ENCODE measurements at places on chromosomes 12 and 14.

DNA sequence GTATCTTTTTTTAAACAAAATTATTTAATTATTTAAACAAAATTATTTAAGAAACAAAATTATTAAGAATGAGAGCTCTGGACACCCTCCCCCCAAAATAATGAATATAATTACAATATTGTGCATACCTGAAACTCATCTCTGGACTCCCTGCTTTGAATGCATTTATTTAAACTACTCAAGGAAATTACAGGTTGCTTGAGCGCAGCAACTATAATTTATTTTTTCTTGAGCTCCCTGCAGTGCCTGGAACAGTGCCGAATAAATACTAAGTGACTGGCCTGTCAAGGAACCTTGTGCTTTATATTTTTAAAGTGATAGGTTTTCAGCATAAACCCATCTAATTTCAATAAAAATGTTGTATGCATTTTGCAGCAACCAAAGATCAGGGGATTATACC lies 93.9 kb downstream of the KCNC2 start:
- DNase-seq: no peak

DNA sequence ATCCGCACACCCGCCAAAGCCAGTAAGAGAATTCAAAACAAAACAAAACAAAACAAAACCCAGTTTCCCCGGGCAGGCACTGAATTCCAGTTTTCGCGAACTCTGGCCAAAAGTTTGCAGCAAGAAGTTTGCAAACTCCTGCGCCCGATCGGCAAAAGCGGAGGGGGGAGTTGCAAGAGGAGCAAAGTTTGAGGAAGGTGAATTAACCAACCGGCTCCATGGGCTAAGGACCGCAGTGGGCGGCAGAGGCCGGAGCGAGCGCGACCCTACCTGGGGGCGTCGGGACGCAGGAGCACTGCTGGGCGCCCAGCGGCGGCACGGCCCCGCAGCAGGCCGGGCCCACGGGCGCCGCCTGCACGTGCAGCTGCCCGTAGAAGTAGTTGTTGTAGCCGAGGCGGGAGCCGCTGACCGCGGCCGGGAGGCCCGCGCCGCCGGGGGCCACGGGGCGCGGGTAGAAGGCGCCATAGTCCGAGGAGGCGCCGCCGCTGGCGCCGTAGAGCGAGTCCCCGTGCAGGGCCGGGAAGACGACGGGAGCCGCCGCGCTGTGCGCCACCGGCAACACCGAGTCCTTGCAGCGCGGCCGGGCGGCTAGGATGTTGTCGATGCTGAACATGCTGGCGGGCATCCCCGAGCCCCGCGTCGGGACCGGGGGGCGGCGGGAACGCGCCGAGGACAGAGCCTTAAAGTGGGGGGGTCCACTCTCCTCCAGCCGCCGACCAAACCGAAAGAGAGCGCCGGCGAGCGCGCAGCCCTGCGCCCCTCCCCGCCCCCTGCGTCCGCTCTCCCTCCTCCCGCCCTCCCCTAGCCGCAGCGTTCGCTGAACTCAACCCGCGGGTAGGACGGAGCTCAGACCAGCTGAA lies at the start of gene GSC:
Gene GSC (minus strand): TSS at position 723 of the 860 bp plus-strand sequence. CDS start 98 bp downstream, at position 625.
- no peak for DNase-seq

- no peak for DNase-seq
These were observed 5.1 kb downstream of the ERBB3 start for GRCh38 chr12:56084958-56085543.

- no peak for DNase-seq
These were observed 292.8 kb upstream of the SFSWAP start for GRCh38 chr12:131418121-131418520.

DNA sequence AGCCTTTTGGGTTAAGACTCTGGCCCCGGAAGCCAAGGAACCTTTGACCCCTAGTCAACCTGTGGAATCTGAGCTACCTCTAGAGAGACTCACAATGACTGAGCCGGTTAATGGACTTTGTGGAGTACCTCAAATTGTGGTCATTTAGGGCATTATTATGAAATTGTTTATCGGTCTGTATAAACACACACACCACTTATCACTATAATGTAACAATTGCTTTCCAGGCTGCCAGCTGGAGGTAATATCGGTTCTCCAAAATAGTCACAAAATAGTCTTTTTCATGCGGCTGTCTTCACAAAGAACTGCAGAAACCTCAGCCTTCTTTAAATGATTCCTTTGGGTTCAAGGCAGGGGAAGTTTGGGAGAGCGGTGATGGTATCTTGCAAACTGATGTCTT lies 144.2 kb downstream of the DACT1 start:
- DNase-seq: no peak

DNA sequence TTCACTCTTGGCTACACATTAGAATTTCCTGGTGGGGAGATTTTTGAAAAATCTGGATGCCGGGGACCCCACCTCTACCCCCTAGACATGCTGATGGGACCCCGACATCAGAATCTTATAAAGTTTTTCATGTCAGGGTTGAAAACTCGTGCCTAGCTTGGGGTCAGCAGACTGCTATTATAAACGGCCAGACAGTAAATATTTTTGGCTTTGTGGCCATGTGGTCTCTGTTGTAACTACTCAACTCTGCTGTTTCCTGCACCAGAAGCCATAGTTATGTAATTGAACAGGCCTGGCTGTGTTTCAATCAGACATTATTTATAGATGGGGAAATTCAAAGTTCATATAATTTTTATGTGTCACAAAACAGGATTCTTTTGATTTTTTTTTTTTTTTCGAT lies 41.6 kb downstream of the ACACB start:
- DNase-seq: no peak

DNA sequence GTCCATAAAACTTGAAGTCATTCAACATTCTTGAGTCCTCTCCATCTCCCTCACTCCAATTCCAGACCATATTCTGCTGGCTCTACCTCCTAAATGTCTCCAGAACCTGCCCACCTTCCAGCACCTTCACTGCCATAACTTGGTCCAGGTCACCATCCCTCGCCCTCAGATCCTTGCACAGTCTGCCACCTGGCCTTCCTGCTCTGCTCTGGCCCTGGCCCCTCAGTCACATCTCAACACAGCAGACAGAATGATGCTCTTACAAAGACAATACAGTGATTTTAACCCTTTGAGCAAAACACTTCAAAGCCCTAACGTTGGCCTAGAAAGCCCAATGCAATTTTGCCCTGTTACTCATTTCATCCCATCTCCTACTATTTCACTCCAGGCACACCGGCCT lies 81.8 kb upstream of the PDZRN4 start:
- no peak for DNase-seq

- DNase-seq: no peak
These were observed 109.4 kb upstream of the HIF1A start for GRCh38 chr14:61585598-61586543.
